Omental fat pad (tissue), 4 donors: ENCODE measurements at places on chromosomes 7 and 10. TPM values are rescaled to one million over a fixed set of nuclear protein-coding genes. Genes with fewer than 3 reads are reported as not detected.

DNA sequence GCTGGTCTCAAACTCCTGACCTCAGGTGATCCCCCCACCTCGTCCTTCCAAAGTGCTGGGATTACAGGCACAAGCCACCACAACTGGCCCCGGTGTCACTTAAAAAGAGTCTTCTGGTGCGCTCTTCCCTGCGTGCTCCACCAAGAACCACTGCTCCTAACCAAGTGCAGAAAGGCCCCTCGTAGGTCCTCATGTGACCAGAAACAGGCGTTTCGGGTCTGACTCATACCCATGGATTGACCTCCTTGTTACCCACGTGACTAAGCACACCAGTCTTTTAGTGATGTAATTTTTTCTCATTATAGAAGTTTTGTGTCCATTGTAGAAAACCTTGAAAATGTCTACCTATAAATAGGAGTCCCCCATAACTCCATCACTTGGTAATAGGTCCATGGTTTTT, 13.9 kb downstream of the FKBP6 start:
- no peak for DNase-seq

Gene GARIN1A
- total RNA-seq = 1.9 TPM

GRCh38 chr10:12975906-12976305, 25.6 kb downstream of the CCDC3 start:
- DNase-seq = no peak

DNA sequence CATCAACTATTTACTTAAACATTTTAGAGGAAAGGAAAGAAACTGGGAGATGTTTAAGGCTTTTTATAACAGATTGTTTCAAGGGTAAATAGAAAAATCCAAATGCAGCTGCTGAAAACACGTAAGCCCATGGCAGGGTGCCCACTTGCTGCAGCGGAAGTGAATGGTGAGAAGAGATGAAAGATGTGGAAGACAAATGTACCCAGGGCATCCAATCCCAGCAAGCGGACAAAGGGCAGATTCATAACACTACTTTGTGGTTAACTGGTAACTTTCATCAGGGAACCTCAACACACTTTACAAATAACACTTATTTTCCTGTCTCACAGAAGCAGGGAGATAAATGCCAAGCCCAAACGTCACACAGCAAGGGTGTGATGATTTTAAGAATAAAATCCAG, 358.4 kb downstream of the KCNMA1 start:
- DNase-seq = no peak

Gene PAPSS2
- total RNA-seq = 58.1 TPM

- no peak for DNase-seq
Measured at GRCh38 chr7:7745966-7746365, 27.6 kb upstream of the RPA3 start.

DNA sequence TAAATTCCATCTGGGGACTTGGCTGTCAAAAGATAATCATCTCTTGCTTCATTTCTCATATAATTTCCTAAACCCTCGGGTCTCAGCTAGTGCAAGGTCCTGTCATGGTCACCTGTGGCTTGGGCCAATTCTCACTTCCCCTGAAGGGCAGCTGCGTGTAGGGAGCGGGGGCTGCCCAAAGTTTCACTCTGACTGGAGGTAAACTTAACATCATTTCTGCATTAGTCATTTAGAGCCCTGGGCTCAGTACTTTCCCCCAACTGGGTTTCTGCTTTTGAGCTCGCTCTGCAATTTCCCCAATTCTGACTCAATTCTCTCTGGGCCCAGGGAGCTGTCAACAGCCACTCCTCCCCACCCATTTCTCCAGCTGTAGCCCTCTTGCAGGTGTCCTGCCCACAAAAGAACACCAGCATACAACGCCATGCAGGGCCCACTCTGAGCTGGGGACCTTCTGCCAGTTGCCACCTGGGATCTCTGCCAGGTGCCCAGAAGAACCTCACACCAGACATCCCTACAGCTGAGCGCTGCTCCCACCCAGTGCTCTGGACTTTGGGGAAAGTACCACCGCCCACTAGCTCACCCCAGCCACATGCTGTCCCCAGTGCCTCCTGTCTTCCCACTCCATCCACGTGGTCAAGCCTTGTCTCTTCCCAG, 37.9 kb downstream of the VOPP1 start:
- no peak for DNase-seq

Gene PITX3
- total RNA-seq = not detected

DNA sequence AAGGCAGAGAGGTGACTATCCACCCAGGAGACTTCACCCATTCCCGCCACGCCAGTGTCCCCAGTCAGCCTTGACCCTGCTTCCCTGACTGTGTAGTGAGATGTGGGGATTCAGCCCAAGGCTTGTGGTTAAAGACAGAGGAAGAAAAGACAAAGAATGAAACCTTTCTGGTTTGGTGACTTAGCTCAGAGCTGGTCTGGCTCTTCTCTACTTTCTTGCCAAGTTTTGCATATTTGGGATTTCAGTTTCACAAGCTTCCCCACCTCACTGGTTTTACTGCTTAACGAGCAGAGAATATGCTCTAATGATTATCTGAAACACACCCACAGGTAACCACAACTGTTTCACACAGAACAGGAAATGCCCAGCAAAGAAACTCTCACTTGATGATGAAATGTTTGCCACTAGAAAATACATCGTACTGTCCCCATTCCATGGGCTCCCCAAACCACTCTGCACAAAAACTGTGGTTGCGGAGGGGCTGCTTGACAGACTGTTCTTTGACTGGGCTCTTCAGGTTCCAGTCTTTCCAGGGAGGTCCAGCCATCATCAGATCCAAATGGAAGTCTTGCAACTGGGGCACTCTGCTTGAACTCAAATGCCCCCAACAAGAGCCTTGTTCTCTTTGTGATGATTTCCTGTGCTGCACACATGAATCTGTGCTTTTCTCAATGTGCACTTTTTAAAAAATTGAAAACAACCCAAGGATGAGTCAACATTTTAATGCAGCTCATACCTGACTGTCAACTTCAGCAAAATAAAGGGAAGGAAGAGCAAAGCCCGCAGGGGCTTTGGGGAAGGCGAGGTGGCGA, 95.5 kb downstream of the CTBP2 start:
- DNase-seq = no peak

Gene GPR22
- total RNA-seq = not detected

Gene MYL10
- not detected for total RNA-seq

DNA sequence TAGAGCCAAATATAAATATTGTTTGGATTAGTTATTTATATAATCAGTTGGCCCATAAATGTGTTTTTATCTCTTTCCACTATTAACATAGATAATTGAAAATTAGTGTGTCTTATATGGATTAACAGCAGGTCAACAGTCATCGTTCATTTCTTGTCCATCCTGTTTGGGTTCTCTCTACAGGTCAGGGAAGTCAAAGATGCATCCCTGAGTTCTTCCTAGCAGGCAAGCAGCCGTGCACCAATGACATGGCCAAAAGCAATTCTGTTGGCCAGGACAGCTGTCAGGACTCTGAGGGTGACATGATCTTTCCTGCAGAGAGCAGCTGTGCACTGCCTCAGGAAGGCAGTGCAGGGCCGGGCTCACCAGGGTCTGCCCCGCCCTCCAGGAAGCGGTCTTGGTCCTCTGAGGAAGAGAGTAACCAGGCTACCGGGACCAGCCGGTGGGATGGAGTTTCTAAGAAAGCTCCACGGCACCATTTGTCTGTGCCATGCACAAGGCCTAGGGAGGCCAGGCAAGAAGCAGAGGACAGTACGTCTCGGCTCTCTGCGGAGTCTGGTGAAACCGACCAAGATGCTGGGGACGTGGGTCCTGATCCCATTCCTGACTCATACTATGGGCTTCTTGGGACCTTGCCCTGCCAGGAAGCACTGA, 15.9 kb downstream of the FBH1 start:
- DNase-seq = no peak

Gene CYP2E1
- 0.37 TPM for total RNA-seq

- DNase-seq = no peak
Measured at GRCh38 chr7:108384716-108385483, 71.3 kb downstream of the NRCAM start.

Gene COL13A1
- total RNA-seq = 0.60 TPM

DNA sequence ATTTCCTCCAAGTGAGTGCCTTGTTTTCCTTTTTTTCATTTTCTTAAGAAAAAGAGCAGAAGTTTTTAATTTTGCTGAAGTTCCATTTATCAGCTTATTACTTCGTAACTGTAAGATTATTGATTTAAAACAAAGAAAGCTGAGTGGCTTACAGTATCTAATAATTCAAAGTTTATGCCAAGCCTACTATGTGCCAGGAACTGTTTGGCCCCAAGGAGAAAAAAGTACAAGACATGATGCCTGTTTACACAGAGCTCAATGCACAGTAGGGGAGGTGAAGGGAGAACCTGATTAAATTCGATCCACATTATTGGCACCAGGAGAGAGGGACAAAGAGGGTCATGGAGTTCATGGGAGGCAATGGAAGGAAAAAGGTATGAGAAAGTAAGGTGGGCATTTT, 419.3 kb upstream of the ZMIZ1 start:
- DNase-seq = no peak

- DNase-seq = no peak
Measured at GRCh38 chr7:128909625-128910568, 612 bp downstream of the KCP start.

- no peak for DNase-seq
Measured at GRCh38 chr10:34530778-34531177, 284.3 kb downstream of the PARD3 start.

DNA sequence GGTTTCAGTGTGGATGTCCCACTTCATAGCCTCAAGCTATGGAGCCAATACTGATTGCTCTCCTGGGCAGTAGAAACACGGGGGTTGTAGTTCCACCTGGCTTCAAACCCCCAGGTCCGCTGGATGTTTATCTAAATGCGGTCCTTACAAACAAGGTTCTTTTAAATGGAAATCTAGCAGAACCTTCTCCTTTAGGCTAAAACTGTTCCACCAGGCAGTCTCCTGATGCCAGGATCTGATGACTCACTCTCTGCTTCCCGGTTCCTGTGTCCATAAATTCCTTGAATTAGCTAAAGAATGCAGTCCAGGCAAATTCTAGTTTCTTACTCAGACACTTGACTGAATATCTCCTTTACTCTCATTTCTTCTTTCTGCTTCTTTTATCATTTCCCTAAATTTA, 108.4 kb upstream of the FAM3C start:
- DNase-seq = no peak

DNA sequence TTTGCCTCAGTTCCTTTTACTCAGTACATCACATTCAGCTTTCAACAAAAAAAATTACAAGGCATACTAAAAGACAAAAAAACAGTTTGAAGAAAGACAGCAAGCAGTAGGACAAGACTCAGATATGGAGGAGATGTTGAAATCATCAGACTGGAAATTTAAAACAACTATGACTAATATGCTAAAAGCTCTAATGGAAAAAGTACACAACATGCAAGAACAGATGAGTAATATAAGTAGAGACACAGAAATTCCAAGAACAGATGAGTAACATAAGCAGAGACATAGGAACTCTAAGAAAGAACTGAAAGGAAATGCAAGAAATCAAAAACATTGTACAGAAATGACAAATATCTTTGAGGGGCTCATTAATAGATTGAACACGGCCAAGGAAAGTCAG, 402.6 kb downstream of the NEBL start:
- DNase-seq = no peak

Gene PAXIP1
- 7.9 TPM for total RNA-seq

DNA sequence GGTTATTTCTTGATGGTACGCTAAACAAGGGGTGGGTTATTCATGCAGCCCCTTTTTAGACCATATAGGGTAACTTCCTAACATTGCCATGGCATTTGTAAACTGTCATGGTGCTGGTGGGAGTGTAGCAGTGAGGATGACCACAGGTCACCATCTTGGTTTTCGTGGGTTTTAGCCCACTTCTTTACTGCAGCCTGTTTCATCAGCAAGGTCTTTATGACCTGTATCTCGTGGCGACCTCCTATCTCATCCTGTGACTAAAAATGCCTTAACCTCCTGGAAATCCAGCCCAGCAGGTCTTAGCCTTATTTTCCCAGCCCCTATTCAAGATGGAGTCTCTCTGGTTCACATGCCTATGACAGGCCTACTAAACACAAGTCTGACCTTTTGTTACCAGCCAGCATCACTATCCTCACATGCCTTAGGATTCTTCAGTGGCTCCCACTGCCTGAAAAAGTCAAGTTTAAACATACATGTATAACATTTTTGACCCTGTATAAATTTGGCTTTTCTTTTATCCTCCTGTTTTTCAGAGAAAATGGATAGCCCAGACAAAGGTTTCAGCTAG, 13.2 kb upstream of the COBL start:
- no peak for DNase-seq

- DNase-seq = no peak
Measured at GRCh38 chr10:127878475-127879055, 14.2 kb downstream of the CLRN3 start.

DNA sequence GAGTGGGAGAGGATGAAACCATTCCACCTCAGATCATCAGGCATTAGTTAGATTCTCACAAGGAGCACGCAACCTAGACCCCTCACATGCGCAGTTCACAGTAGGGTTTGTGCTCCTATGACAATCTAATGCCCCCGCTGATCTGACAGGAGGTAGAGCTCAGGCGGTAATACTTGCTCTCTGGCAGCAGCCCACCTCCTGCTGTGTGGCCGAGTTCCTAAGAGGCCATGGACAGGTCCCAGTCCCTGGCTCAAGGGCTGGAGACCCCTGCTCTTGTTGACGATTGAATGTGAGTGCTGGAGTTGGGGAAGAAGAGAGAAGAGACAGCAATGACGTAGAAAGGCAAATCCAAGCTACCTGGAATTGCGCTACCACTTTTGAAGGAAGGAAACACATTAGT, 267.2 kb downstream of the TFEC start:
- DNase-seq = no peak

- DNase-seq = no peak
Measured at GRCh38 chr7:125316466-125316865, 386.8 kb upstream of the POT1 start.

GRCh38 chr7:31373337-31374289, 33.1 kb upstream of the NEUROD6 start:
- DNase-seq = no peak

DNA sequence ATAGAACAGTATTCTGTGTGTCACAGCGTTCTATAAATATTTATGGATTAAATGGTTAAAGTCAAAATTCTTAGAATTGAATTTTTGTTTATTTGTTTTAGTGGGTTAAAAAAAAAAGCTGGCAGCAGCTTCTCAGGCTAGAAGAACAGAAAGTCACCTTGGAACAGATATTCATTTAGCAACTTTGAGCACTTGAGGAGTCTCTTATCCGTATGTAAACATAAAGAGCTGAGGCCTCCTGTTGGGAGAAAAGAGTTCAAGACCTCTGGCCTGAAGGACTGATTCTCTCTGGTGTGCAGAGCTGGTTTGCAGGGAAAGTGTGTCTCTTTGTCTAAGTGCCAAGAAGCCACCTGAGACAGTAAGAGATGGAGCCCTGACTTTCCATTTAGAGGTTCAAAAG, 109.9 kb downstream of the HERPUD2 start:
- DNase-seq = no peak

- no peak for DNase-seq
Measured at GRCh38 chr7:36627836-36628235, 96.5 kb downstream of the AOAH start.

Gene PRRT4
- total RNA-seq = 4.0 TPM

DNA sequence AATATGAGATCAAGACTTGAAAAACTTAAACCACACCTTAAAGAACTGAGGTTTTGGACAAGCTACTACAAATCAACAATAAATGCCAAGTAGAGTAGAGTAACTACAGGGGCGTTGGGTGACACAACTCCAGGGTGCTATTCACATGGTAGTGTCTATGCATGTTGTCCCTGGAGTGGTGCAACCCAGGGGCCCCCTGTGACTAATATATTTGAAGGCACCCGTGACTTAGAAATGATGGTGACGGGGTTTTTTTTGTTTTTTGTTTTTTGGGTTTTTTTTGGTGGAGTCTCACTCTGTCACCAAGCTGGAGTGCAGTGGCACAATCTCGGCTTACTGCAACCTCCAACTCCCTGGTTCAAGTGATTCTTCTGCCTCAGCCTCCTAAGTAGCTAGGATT, 106.9 kb downstream of the FAM107B start:
- DNase-seq = no peak

GRCh38 chr10:17650416-17650815, 6.5 kb downstream of the STAM start:
- DNase-seq = no peak
